ENCODE measurements at places on chromosomes 4 and X. TPM values are rescaled to one million over a fixed set of nuclear protein-coding genes. Genes with fewer than 3 reads are reported as not detected.
A peak's percentile ranks its signal among the peaks of the same experiment; 100 is the strongest.

Gene CT55
- total RNA-seq, result not detected

Gene VCX2
- total RNA-seq, result not detected

Gene TMEM154
- total RNA-seq, result 3.5 TPM

Gene RS1
- not detected for total RNA-seq

Gene BDH2
- total RNA-seq, result 6.0 TPM

Gene ASB12
- not detected for total RNA-seq

Gene COL25A1
- not detected for total RNA-seq

Gene HTN1
- total RNA-seq, result not detected

Gene SPANXA1
- not detected for total RNA-seq

Gene GLRA2
- total RNA-seq, result not detected

GRCh38 chr4:108384544-108384943 is 215.8 kb upstream of the LEF1 start:
- no peak for DNase-seq

DNA sequence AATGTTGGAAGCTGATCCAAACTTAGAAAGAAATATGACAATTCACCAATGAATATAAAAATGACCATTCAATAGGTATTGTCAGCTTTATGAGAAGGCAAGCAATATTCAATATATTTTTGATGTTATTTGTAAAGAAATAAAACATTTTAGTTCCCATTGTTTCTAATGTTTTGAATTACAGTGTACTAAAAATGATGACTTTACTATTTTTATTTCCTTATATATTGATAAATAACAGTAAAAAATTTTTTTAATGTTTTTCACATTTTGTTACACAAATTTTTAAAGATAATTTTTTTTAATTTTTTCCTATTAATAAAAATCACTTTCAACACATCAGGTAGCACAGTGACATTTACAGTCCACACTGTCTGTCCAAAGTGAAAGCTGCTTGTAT is 565.5 kb upstream of the FAM241A start:
- no peak for DNase-seq

- no peak for DNase-seq
Measured at GRCh38 chr4:128347175-128347868, 59.7 kb upstream of the PGRMC2 start.

DNA sequence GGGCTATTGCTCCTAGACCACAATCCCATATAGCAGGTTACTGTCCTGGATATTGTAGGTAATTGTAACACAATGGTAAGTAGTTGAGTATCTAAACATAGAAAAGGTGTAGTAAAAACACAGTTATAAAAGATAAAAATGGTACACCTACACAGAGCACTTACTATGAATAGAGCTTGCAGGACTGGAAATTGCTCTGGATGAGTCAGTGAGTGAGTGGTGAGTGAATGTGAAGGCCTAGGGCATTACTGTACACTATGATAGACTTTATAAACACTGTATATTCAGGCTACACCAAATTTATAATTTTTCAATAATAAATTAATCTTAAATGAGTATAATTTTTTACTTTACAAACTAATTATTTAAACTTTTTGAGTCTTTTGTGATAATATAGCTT is 425.7 kb downstream of the PABPC4L start:
- DNase-seq, result no peak

DNA sequence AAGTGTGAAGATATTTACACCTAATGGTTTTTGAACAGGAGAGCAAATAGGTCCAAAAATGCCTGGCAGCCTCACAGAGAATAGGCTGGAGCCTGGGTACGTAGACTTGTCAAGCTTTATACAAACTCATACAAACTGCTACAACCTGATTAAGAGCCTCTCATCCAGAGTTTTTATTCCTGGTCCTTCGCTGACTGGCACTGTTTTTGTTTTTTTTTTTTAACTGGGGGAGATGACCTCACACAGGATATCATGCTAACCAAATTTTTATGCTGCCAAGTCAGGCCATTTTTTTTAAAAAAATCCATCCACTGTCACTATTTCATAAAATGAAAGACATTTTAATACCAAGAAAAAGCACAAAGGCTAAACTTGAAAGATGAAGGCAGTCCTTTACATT is 1.9 kb downstream of the FAM114A1 start:
- no peak for DNase-seq

- no peak for DNase-seq
Measured at GRCh38 chr4:100736641-100737451, 219.0 kb upstream of the EMCN start.

- no peak for DNase-seq
Measured at GRCh38 chrX:149648932-149649331, 17.3 kb upstream of the TMEM185A start.

DNA sequence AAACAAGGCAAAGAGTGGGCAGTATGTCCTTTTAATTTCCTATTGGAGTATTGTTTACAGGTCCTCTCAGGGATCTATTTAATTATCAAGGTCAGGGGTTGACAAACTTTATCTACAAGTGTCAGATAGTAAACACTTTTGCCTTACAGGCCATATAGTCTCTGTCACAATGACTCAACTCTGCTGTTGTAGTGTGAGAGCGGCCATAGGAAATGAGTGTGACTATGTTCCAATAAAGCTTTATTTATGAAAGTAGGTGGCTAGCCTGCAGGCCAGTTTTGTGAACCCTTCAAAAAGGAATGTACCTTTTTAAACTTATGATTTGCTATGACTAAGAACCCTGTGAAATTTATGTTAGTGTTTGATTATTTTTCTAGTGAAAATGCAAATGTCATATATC is 156.1 kb downstream of the GPAT3 start:
- peak; percentile 18 for DNase-seq

DNA sequence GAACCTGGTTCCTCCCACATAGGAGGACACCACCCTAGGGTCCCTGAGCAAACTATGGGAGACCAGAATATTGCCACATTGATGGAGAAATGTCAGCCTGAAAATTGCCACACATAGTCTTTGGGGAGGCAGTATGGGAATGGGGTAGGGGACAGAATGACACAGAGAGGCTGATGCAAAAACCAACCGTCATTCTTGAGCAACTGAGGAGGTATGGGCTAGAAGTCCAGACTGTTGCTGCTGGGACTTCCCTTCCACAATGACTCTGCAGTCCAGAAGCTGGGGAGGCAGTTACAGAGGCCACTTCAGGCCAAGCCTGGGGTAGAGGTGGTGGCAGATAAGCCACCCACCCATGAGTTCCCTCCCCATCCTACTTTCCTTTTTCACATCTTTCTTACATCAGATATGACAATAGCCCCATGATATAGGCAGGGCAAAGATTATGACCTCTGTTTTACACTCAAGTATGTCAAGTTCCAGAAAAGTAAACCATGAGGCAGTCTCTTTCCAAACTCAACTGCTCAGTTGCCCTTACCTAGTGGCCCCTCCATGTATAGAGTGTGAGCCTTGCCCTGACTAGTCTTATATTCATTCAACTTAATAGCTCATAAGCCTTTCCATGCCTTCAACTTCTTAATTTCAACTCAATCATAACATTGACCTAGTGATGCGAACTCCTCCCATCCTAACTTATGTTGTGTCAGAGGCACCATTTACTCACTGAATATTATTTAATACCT is 41.7 kb downstream of the VSIG4 start:
- DNase-seq, result no peak

DNA sequence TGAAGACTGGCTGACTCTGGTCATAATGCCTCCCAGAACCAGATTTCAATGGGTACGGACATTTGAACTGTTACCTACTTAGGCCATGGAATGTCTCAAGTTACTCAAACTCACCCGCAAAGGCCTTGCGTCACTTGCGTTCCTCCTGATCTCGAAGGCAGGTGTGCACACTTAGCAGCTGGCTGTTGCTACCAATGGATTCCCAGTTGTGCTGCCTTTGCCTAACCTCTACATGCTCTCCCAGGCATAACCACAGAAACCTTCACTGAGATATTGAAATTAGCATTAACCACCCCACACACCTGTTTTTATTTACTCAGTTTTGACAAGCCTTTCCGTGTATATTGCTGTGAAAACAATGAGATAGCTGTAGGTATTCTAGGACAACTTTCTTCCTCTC is 2.8 kb downstream of the ERVMER34-1 start:
- DNase-seq, result no peak

GRCh38 chr4:100391863-100392262 is 126.0 kb downstream of the EMCN start:
- DNase-seq, result peak; percentile 21

- no peak for DNase-seq
Measured at GRCh38 chr4:80918004-80918403, 112.5 kb upstream of the BMP3 start.

GRCh38 chr4:25182937-25183336 is 22.7 kb upstream of the SEPSECS start:
- DNase-seq, result no peak

- no peak for DNase-seq
Measured at GRCh38 chrX:135489542-135489941, 30.9 kb upstream of the INTS6L start.

GRCh38 chr4:170001011-170001744 is 25.0 kb downstream of the MFAP3L start:
- DNase-seq, result no peak

Measured in NCI-H460 (cell line).